IPS-NIHi11 (cell line): ENCODE measurements at places on chromosomes 3 and 15.
A peak's percentile ranks its signal among the peaks of the same experiment; 100 is the strongest.

DNA sequence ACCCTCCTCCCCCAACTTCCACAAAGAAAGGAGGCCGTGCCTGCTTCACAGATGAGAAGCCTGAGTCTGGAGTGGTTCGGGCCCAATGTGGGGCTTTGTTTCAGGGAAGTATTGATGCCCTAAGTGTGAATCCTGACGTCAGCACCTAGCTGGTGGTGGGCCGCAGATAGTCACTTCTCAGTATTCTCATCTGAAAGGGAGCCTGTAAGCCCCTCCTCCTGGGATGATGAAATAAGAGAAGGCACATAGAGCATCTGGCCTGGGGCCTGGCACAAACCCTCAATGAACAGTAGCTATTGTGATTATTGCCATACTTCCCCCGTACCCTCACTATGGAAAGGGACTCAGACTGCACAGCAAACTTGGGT is 24.8 kb downstream of the LINGO1 start:
- no peak for DNase-seq

GRCh38 chr15:69668963-69669362 is 216.3 kb downstream of the RPLP1 start:
- DNase-seq = no peak

GRCh38 chr15:100247228-100248225 is 94.2 kb downstream of the ADAMTS17 start:
- no peak for DNase-seq

GRCh38 chr15:24054547-24055245 is 367.6 kb upstream of the NDN start:
- DNase-seq = no peak

DNA sequence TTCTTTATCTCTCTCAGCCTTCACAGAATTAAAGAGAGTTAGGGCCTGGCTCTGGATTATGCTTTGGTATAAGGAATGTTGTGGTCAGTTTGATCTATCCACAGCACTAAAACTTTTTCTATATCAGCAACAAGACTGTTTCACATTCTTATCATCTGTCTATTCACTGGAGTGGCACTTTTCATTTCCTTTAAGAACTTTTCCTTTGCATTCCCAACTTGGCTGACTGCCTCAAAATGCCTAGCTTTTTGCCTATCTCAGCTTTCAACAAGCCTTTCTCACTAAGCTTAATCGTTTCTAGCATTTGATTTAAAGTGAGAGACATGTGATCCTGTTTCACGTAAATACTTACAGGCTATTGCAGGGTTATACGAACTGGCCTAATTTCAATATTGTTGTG is 471.8 kb downstream of the GBE1 start:
- no peak for DNase-seq

DNA sequence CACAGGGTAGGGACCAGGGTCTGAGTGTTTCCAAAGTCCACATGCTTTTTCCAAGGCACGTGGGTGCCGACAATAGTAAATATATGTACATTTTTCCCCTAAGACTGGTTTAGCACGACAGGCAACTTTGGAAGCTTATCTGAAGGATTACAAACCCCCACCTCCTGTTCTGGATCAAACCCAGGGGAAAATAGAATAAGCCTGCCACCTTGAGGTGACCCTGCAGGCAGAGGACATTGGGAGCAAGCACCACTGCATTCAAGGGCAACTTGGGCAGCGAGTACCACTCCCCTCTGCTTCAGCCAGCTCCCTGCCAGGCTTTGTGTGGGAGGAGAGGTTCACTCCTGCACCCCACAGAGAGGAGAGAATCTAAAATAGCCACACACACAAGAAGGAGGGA is 44.8 kb downstream of the KBTBD12 start:
- DNase-seq = peak; percentile 75

DNA sequence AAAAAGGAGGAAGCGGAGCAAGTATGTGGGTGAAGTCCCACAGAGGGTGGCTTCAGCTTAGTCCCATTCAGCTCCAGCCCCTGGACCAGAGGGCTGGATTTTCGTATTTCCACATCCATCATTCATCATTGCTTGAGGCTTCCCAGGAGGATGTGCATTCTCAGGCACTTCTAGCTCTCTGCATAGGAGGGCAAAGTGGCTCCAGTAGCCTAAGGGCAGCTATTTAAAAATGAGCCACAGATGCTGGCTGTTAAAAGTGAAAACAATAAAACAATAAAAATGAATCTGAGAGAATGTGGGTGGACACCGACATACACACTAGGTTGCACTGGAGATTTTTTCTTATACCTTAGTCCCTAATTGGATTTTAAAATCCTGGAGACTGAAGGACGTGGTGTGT is 629.2 kb upstream of the ZNF385D start:
- no peak for DNase-seq

DNA sequence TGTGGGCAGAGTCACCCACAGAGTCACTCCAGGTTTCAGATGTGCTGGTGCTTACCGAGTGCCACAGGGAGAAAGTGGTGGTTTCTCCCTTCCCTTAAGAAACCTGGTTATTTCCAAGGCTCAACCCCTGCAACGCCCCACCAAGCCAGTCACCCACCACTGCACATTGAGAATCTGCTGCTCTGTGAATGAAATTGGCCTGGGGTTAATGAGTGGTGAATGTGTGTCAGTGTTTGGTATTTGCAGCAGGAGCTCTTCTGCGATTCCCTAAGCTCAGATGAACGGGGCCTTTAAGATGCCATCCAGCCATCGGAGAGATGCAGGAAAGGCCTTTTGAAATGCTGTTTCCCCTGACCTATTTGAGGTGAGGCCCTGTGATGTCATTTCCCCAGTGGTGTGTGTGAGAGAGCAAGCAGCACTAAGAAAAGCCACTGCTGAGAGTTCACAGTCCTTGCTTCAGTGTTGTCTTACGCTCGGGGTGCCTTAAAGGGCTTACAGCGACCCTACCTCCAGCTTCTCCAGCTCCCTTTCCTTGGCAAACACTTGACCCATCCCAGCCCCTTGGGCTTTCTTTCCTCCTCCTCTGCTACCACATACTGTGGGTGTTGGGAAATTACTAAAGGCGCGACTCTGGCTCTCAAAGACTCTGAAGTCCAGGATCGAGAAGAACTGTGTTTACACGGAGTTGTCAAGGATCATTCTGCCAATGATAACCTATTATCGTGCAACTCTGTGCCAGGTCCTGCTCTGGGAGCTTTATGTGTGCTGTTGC is 68.9 kb downstream of the SMAD3 start:
- peak; percentile 47 for DNase-seq

DNA sequence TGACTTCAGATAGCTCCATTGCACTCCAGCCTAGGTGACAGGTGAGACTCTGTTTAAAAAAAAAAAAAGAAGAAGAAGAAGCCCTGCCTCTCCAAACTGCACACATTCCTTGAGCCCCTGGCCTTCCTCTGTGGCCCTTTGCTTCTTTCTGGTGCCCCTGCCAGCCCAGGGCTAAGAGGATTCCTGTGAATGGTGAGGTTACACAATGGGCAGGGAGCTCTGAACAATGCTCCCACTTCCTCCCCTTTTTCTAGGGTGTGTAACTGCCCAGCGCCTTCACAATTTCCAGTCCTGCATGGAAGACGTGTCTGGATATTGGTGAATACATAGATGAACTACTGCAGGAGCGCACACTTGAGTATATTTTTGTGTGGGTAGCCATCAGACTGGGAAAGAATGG is 3.6 kb upstream of the AMOTL2 start:
- no peak for DNase-seq

DNA sequence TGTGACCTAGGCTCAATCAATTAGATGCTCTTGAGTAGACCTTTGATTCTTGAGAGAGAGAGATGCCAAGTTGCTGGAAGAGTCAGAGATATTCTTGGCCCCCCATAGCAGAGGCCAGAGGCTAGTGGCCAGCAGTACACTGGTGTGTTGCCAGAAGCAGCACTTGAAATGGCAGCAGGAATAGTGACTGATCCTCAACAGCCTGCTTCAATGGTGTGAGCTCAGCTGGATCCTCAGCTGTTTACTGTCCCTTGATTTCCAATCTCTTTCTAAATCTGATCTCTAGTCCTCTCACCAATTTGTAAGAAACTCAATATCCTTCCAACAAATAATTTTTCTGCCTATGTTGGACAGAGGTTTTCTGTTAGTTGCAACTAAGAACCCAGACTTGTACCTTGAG is 170.3 kb upstream of the CCDC54 start:
- DNase-seq = no peak

GRCh38 chr3:149095487-149095886 is 9.2 kb upstream of the HLTF start:
- DNase-seq = no peak

- DNase-seq = no peak
Measured at GRCh38 chr3:71408903-71409302, 174.6 kb downstream of the FOXP1 start.

- DNase-seq = no peak
Measured at GRCh38 chr3:10093678-10094077, 14.4 kb downstream of the FANCD2OS start.

- DNase-seq = no peak
Measured at GRCh38 chr15:51252671-51253070, 85.7 kb downstream of the CYP19A1 start.

- no peak for DNase-seq
Measured at GRCh38 chr15:61243983-61244593, 15.0 kb upstream of the RORA start.

GRCh38 chr15:33256874-33257273 is 53.9 kb upstream of the RYR3 start:
- no peak for DNase-seq

GRCh38 chr3:32239307-32240158 is 1.1 kb downstream of the CMTM8 start:
- DNase-seq = no peak

DNA sequence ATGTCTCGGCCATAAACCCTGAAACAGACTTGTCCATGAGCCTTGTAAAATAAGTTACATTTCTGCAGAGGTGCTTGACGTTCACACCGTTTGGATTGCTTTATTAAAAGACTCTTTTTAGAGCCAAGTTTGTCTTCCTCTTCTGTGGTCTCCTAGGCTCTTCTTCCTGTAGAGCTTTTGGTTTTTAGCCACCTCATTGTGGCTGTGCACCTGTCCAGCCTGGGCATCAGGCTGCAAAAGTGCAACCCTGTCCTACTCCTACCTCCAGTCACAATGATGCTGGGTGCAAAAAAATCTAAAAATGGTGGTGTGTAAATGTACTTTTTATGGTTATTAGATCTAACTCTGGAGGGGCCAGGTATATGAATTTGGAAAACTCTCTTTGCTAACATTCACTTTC is 2.8 kb upstream of the RIOX2 start:
- DNase-seq = no peak

- no peak for DNase-seq
Measured at GRCh38 chr3:116020495-116020894, 397.2 kb downstream of the GAP43 start.

- DNase-seq = peak; percentile 46
Measured at GRCh38 chr3:25532431-25533162, 104.5 kb downstream of the RARB start.

DNA sequence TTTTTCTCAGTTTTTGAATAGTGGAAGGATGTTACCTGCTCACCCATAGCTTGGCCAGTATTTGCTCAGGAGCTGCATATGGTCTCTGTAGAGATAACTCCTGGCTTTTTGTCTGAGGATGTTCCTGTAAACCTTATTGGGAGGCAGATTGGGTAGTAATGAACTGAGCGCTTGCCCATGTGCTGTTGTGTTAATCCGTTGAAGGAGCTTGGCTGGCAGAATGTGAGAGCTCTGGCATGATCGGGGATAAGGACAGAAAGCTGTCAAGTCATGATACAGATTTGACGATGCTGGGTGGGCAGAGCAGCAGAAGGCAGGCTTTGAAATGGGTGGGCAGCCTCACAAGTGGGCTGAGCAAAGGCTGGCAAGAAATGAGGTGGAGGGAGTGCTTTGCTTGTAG is 27.4 kb downstream of the SH3GL3 start:
- DNase-seq = no peak

GRCh38 chr3:43423142-43423541 is 136.8 kb downstream of the SNRK start:
- no peak for DNase-seq

DNA sequence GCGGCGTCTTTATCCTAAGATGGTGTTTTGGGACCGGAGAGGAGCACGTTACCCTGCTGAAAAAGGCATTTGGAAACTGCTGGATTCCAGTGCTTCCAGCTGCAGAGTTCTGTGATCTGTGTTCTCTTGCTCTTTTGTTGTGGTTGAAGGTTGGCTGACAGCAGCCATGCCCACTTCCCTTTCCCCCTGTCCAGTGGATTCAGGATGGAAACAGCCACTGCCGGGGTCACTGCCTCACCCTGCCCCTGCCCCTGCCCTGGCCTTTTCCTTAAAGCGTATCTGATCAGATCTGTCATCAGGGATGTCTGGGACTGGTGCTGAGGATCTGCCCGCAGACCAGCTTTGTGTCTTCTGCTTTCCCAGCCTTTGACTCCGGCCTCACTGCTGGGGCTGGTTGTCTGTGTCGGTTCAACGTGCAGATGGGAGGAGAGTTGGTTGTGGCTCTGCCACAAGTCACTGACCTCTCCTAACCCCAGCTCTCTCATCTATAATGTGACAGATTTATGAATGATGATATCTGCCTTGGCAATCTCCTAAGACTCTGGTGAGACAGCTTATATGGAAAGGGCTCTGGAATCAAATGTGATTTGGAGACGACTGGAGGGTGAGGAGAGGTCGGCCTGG is 219.4 kb upstream of the BHLHE40 start:
- no peak for DNase-seq

DNA sequence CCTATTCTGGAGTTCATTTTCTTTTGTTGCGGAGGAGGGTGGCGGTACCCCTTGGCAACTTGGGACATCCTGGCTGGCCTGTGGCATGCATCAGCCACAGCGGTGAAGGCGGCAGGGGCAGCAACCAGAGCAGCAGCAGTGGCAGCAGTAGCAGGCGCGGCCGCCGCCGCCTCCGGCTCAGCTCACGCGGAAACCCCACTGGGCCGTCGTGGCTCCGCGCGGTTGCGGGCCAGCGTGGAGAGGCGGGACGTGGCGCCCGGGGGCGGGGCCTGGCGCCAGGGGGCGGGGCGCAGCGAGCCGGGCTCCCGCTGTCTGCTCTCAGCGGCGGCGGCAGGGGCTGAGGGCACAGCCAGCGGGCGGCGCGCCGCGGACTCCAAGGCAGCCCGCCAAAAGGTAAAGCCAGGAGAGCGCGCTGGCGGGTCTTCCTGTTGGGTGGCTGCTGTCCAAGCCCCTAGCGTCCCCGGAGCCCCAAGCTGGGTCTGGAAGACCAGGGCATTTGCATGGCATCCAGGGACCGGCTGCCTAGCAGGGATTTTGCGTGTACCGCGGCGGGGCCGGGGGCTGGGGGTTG is 334.4 kb upstream of the THRB start:
- DNase-seq = peak; percentile 78

DNA sequence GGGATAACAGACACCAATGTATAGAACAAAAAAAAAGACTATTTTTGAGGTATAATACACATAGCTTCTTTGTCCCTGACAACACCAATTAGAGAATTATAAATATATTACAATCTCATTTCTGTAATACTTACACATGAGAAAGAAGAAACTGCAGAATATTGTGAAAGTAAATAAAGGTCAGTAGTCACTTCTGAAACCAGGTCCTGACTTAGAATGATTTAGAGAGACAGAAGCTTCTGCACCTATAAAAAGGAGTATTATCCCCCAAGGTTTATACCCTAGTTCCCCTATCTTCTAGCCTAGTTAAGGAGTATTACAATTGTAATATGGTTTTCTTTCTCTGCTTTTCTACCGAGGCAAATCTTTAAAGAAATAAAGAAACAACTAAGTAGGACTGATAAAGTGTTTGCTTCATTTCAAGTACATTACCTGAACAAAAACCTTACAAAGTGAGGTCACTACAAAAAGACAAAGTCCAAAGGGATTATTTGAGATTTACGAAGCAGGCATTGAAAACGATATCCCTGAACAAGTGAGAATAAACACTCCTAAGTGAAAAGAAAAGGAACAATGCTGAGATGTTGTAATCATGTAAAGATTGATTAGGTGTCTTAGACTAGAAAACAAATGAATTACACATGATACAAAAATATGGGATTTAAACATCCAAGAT is 103.0 kb downstream of the GBE1 start:
- DNase-seq = no peak
